ENCODE measurements at places on chromosomes 12 and 14.

DNA sequence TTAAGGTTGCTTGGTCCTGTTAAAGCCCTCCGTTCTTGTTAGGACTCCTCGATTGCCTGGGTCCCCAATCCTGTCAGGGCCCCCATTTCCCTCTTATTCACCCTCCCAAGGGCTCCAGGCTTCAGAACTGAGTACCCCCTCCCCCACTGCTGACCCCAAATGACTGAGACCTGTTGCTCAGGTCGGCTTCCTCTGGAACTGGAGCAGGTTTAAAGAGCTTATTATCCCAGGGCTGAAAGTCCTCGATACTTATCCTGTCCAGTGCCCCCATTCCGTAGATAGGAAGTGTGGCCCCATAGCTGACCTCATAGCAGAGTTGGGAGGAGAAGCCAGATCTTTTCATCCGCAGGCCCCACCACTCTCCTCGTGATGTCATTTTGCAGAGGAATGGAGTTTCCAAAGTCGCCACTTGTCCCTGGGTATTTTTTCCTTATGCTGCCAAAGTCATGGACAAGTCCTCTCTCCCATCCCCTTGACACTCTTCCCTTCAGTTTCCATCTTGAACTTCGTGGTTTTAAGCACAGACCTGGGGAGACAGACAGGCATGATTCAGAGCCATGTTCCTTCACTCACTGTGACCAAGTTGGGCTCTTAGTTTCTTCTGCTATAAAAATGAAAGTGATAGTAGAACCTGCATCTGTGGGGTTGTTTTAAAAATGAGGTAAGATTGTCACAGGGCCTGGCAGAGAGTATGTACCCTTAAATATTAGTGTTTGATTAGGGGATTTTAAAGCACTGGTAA lies 1.2 kb downstream of the USP30 start:
- DNase-seq = no peak

- DNase-seq = no peak
These were observed 114.4 kb downstream of the FOXA1 start for GRCh38 chr14:37480446-37481290.

- no peak for DNase-seq
These were observed 586.3 kb downstream of the BCL11B start for GRCh38 chr14:98685725-98686124.

DNA sequence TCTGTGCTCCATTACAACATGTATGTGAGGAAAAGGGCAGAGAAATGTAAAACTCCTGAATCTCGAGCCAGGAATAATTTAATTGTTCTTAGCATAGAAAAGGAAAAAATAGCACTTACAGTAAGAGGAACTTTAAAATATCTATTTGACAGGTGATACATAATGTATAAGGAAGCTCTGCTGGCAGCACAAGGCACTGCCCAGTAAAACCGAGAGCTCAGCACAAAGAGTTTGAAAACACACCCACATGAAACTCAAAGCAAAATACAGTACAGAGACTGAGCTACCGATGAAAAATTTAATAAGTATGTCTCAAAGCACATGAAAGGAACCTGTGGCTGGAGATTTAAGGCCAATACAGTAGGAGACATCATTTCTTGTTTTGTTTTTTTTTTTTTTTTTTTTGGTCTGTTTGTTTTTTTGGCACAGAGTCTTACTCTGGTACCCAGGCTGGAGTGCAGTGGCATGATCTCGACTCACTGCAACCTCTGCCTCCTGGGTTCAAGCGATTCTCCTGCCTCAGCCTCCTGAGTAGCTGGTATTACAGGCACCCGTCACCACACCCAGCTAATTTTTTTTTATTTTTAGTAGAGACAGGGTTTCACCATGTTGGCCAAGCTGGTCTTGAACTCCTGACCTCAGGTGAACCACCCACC lies 19.2 kb downstream of the CLIP1 start:
- no peak for DNase-seq

GRCh38 chr12:130529781-130530180 lies 186.3 kb downstream of the RIMBP2 start:
- no peak for DNase-seq

GRCh38 chr12:74791365-74791764 lies 253.7 kb downstream of the ATXN7L3B start:
- no peak for DNase-seq

GRCh38 chr14:55373784-55374705 lies 37.6 kb downstream of the ATG14 start:
- no peak for DNase-seq

DNA sequence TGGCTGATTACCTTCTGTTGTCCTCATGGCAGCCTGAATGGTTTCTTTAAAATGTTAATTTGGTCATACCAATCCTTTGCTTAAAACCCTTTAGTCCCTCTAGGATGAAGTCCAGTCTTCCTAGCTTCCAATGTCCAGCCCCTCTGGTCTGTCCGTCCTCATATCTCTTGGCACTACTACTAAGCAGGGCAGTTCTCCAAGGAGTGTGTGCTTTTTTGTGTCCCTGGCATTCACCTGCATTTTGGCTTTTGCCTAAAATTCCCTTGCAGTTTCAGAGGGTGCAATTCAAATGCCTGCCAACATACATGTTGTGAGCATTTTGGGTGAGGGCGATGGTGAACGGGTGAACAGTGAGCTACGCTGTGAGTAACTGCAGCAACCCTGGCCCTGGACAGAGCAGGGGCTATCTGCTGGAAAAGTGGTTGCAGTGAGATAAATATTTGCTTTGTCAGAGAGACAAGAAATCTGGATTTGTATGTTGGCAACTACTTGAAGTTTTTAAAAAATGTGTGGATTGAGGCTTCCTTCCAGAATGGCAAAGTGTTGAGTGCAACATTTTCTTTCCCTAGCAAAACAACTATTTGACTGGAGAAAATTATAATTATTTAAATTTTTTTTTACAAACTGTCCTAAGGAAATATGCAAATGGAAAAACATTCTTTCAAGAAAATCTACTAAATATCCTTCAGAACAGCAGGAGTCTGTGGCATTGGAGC lies 14.6 kb downstream of the GALNT8 start:
- no peak for DNase-seq

DNA sequence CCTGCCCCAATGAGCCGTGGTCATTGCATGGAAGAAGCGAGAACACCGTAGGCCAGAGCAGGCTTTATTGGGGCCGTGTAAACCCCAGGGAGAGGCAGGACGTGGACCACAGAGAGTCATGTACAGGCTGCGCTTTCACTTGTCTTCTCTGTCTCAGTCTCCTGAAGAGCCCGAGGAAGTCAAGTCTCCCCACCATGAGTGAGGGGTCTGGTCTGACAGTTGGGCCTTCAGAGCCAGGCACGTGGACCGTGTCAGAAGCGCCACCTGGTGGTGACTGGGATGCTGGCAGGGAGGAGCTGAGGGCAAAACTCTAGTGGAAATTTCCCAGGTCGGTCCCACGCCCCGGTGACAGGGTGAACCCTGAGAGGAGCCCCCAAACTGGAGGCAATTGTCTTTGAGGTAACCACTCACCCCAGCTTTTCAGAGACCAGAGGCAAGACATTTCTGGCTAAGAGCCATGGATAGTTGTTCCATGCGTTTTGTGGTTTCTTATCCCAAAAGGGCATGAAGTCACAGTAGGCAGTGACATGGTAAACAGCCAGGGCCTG lies 17.4 kb downstream of the RPS6KL1 start:
- peak; percentile 49 for DNase-seq

- no peak for DNase-seq
These were observed 689.6 kb upstream of the SEL1L start for GRCh38 chr14:82223276-82223675.

GRCh38 chr12:43370263-43370662 lies 181.7 kb downstream of the ADAMTS20 start:
- DNase-seq = no peak

DNA sequence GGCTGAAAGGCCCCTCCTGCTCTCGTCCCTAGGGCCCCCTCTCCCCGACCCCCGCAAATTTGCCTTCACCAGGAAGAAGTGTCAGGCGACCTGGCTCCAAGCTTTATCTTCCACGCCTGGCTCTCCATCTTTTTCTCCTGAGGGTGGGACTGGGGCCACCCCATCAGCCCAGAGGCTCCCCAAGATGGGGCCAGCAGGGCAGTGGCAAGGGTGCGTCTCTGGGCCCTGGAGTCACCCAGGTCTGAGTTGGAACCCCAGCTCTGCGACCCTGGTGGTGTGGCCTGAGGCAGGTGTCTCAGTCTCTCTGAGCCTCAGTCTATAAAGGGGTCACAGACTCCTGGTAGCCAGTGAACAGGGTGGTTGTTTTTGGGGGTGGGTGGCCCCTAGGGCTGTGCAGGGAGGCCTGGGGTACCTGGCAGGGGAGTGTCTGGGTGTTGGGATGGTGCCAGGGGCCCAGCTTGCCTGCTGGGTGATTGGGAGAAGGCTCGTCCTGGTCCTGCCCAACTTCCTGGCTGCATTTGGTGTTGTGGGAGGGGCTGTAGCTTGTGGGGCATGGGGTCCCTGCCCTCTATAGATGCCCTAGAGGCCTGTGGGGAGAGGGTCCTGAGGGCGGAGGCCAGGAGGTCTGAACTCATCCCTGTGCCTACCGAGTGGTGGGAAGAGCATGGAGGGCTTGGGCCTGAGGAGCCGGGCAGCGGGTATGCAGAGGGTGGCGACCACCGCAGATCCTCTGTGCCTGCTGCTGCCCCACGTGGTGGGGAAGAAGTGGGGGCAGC lies 7.6 kb downstream of the KIF26A start:
- no peak for DNase-seq

DNA sequence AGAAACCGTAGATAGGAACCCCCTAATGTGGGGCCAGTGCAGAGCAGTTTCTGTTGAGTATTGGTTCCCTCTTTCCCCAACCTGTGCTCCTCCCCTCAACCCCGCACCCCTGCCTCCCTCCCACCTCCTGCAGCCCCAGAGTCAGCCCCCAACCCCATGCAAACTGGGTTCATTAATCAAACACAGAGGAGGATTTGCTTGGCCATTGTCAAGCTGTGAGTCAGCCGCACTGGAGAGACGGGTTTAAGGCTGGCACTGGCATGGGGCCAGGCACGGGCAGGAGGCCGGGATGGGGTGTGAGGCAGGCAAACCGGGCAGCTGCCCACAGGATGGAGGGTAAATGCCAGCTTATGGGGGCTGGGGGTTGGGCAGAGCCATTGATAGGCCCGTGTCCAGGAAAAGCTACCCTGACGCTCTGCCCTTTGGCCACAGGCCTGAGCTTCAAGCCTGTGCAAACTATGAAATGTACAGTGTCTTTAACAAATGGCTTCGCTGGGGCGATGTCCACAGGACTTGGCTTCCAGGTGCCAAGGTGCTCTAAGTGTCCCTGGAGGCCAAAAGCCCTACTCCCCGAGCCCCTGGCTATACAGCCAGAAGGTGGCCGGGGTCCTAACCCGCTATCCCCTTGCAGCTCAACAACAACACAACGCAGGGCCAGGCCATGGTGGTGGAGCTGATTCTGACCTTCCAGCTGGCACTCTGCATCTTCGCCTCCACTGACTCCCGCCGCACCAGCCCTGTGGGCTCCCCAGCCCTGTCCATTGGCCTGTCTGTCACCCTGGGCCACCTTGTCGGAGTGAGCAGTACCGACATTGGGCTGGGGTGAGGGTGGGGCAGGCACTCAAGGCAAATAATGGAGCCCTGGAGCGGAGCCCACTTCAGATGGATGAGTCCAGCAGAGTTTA lies 1.4 kb downstream of the AQP5 start:
- no peak for DNase-seq

DNA sequence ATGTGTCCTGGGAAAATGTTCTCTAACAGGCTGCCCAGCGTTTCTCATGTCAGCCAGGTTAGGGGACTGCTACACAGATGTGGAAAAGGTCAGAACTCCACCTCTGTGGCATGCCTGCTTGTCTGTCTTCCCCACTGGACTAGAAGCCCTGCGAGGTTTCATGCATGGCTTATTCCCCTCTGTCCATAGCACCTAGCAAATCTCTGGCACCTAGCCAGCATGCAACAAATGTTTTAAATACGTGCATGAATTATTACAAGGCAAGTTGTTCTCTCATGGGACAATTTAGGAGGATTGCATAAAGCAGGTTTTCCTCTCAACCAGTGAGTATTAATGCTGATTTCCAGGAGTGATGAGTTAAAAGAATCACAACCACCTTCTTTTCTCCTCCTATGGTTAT lies 21.4 kb upstream of the KCNK13 start:
- no peak for DNase-seq

GRCh38 chr12:52438305-52439301 lies 4.4 kb upstream of the KRT75 start:
- DNase-seq = no peak

- no peak for DNase-seq
These were observed 56.7 kb upstream of the AEBP2 start for GRCh38 chr12:19382563-19382962.

DNA sequence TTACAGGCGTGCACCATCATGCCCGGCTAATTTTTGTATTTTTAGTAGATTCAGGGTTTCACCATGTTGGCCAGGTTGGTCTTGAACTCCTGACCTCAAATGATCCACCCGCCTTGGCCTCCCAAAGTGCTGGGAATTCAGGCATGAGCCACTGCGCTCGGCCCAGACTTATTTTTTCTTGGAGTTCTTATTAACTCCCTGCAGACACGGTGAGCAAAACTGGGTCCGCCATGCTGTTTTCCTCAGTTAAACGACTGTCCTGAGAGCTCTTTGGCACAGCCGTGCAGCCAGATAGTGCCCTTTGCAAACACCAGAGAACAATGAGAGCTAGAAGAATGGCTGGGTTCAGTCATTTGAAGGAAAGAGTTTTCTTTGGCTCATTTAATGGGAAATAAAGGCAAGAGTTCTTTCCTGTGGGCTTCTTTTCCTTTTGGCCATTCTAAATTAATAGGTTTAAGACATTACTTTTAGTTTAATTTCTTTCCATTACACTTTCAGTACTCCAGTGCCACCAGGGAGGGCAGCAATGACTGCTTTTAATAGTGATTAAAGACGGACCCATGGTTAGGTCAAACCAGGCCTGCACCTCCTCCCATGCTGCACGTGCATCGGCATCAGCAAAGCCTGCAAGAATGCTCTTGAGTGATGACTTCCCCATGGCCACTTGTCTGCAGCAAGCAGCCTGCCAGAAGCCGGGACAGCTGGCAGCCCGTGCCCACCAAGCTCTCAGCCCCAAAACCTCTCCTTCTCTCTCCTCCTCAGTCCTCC lies 60.7 kb downstream of the VCPKMT start:
- DNase-seq = no peak

GRCh38 chr12:40001406-40001805 lies 104.5 kb downstream of the SLC2A13 start:
- DNase-seq = no peak

DNA sequence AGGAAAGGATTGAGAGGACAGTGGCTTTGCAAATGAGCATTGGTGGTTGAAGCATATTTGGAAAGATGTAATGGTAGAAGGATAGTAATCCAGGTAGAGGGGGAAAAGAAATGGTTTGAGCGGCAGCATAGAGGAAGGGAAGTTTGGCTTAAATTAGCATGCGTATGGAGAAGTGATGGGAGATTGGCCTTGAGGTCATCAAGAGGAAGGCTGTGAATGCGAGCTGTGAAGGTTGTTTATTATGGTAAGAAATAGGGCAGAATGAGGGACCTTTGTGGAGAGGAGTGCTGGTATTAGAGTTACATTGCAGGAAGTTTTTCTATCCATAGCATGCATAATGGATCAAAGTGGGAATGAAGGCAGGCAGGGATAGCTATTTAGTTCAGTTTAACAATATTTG lies 162.1 kb downstream of the TMTC2 start:
- no peak for DNase-seq

DNA sequence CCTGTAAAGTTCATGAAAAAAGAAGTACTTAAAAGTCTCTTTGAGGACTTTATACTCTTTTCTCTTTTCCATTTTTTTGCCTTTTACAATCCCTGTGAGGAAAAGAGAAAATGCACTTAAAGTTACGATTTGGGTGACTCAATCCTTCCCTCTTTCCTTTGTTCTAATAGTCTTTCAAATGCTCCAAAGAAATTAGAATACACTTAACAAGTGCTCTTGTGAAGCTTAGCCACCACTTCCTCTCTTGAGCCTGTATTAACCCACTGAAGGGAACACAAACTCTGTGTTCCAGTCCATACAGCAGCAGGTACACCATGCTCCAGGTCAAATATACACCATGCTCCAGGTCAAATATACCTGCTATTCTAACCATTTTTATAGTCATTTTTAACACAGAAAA lies 581.1 kb upstream of the MGAT4C start:
- DNase-seq = no peak

Data from NCI-H1694 (cell line).